Fibroblast of the aortic adventitia (primary cell): ENCODE measurements at places on chromosomes 5 and 9. TPM values are rescaled to one million over a fixed set of nuclear protein-coding genes. Genes with fewer than 3 reads are reported as not detected.

Gene ADAMTS6
- 40.8 and 64.9 TPM in 2 replicates for total RNA-seq

Gene NR2F1
- total RNA-seq: 8.0 and 20.5 TPM in 2 replicates

DNA sequence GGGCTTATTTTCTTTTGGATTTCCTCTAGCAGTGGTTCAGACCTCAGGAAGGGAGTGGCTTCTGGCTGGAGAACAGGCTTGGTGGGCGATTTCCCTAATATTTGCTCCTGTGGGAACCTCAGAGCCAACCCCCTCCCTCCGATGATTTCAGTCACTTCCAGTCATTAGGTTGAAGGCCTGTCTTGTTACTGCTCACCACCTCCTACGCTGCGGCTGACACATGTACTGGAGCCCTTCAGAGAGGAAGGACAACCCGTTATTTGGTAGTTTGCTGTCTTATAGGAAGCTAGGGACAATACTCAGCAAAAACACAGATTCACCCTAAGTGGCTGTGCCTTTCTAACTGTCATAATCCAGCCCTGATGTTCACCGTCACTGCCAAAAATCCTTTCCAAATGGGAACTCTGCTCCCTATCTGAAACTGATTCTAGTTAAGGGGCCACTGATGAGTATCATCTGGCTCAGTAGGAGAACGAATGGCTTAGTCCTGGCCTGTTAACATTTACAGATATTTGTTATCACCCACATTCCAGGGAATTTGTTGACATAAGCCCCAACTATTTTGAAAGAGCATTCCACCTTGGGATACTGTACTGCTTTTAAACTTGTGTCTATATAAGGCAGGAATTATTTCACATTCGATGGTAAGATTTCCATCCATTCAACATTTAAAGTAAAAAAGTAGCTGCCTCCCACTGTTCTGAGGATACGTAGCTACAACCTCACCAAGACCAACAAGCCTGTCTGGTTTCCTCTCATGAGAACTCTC lies 29.3 kb upstream of the ANKH start:
- peak; percentile 91 for DNase-seq

- no peak for DNase-seq
These were observed 21.2 kb downstream of the POU4F3 start for GRCh38 chr5:146359836-146360235.
